H54 (cell line): ENCODE measurements at places on chromosomes 2 and 18.

GRCh38 chr2:5690718-5691220 lies 1.4 kb upstream of the SOX11 start:
- no peak for DNase-seq

GRCh38 chr2:158486150-158486969 lies 29.6 kb downstream of the PKP4 start:
- DNase-seq, result no peak

GRCh38 chr2:179106676-179107428 lies 56.9 kb upstream of the CCDC141 start:
- peak; percentile 12 for DNase-seq

DNA sequence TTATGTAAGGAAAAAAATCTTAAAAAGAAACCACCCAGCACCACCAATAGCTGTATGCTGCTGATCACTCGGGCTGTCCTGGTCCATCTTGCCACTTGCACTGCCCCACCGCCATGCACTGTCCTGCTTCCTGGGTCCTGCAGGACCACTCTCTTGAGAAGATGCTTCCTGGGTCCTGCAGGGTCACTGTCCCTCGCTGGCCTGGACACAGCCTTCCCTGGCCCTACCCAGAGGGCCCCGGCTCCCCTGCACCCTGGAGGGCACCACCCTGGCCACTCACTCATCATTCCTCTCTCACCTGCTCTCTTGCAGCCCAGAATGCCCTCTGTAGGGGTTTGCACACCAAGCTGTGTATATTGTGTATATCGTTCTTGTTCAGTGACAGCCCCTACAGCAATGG lies 2.4 kb upstream of the OTOS start:
- no peak for DNase-seq

DNA sequence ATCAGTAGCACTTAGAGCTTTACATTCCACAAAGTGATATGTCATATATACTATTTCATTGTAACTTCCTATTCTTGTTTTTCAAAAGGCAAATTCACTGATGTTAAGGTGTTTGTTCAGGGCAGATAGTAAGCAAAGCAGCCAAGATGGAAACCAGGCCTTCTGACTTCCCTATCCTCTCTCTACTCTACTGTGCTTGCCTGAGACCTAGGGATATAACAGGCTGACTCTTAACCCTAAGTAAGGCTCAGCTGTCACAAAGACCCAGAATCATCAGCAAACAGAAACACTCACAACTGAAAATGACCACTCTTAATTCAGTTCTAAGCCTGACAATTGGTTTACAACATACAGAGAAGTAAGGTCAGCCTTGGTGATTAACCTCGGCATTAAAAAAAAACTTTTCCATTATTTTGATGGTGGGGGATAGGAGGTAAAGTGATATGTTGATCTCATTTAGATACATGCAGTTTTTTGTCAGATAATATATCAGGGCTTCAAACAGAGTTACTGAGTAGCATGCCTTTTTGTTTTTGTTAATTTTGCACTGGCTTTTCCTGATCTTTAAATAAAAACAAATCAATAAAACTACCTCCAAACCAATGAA lies 95.4 kb upstream of the CHRNA1 start:
- DNase-seq, result no peak

- DNase-seq, result no peak
Measured at GRCh38 chr2:109549016-109549590, 64.7 kb downstream of the SEPTIN10 start.
